ENCODE measurements at places on chromosomes 3 and 15.

GRCh38 chr3:47859956-47860605 lies 57.1 kb downstream of the DHX30 start:
- no peak for DNase-seq

- DNase-seq = no peak
Measured at GRCh38 chr3:73207946-73208440, 146.5 kb downstream of the EBLN2 start.

DNA sequence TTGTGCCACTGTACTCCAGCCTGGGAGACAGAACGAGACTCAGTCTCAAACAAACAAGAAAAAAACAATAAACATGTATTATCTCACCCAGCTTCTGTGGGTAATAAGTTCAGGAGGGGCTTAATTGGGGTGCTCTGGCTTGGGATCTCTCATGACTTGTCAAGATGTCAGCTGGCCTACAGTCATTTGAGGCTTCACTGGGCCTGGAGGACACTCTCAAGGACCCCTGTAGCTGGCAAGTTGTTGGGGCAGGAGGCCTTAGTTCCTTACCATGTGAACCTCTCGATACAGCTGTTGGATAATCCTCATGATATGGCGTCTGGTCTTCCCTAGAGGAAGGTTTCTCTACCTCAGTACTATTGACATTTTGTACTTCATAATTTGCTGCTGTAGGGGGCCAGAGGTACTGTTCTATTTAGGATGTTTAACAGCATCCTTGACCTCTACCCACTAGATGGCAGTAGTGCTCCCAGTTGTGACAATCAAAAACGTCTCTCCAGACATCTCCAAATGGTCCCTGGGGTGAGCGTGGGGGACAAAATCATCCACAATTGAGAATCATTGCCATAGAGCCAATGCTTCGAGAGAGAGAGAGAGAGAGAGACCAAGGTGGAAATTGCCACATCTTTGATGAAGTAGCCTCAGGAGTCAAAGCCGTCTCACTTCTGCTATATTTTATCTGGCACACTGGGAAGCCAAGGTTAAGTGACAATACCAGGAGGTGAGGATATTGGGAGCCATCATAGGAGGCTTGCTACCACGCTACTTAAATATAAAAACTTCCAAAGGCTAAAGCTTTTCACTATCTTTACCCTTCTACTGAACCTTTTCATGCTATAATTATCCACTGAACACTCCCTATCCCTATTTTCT lies 23.9 kb upstream of the SLTM start:
- DNase-seq = peak; percentile 48

DNA sequence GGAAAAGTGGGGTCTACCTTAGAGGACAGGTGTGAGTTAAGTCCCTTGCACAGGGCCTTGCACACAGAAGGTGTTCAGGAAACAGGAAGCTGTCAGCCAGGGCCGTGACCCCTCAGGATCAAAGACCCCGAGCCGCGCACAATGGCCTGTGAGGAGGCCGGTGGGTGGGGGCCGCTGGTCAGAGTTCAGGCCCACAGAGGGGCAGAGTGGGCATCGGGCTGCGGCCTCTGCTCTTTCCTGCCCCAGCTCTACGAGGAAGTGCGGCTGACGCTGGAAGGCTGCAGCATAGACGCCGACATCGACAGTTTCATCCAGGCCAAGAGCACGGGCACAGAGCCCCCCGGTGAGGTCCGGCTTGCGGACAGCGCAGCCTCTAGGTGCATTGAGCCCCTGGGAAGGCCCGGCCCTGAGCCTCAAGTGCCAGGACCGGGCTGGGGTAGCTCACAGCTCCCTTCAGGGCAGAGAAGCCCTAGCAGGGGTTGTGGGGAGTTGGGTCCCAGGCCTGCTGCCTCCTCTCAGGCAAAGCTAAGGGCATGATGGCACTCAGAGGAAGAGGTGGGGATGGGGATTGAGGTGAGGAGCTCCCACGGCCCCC lies 37.2 kb downstream of the PSTPIP1 start:
- no peak for DNase-seq

DNA sequence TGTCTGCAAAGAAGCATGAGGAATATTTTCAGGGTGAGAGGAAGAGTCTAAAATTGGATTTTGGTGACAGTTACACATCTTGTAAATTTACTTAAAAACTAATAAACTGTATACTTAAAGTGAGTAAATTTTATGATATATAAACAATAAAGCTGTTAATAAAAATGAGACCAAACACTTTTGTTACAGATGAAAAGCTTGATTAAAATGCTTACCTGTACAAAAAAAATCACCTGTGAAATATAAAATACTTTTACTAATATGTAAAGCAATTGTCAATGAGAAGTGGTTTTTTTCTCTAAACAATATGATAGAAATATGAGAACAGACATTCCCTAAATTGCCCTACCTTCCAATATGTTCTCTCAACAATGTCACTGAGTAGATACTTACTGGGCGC lies 27.2 kb upstream of the CPB1 start:
- no peak for DNase-seq

GRCh38 chr15:68285259-68285980 lies 7.9 kb downstream of the FEM1B start:
- DNase-seq = peak; percentile 3

GRCh38 chr3:39126532-39127071 lies 19.1 kb downstream of the TTC21A start:
- peak; percentile 13 for DNase-seq

- no peak for DNase-seq
Measured at GRCh38 chr15:53576841-53577240, 182.6 kb downstream of the WDR72 start.

DNA sequence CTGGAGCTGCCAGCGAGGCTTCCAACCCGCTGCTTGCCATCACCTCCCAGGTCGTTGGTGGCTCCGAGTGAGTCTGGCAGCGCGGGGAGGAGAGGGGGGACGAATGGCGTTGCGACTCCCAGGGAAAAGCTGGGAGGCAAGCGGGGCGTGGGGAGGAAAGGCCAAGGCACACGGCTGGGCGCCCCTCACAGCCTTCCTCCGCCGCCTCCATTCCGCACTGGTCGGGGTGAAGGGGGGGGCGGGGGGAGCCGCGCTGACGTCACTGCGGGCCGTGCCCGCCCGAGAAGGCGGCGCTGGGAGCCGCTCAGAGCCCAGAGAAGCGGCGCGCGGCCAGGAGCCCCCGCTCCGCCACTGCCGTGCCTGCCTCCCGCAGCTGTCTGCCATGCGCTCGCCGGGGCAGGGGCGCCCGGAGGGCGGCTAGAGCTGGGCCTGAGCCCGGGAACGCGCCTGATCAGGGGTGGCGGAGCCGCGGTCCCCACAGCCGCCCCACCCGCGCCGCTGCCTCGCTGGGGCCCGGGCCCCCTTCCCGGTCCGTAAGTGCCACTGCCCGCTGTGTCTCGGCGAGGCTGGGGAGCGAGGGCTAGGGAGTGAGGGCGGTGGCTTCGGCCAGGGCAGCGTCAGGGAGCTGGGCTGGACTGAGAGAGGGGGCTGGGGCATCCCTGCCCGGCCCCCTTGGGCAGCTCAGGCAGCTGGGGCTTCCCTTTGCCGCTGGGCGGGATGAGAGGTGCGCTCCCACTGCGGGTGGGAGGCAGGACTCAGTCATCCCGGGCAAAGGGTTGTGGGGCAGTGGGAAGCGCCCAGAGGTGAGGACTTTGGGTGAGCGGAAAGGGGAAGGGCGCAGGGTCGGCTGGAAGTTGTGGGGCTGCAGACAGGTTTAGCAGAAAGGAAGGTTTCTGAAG lies 27.8 kb upstream of the POLG start:
- peak; percentile 13 for DNase-seq

DNA sequence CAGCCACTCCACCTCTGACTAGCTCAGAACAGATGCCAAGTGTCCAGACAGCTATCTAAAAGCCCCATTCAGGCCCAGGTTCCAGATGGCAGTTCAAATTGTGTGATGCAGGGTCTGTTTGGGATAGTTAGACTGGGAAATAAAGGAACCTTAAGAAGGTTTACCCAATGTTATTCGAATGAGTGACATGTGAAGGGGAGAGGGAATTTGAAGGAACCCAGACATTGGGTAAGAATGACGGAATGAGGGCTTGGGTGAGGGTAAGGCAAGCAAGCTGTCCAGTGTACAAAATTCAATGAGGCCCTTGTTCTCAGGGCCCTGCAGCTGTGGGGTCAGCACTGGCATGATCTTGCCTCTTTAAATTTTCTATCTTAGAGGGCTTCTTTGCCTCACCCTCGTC lies 34.1 kb downstream of the ATP13A5 start:
- DNase-seq = no peak

- DNase-seq = peak; percentile 75
Measured at GRCh38 chr3:178966299-178967176, 105.1 kb downstream of the ZMAT3 start.

GRCh38 chr15:31433091-31433490 lies 106.5 kb downstream of the KLF13 start:
- DNase-seq = no peak

GRCh38 chr15:57647071-57647790 lies 55.5 kb downstream of the MYZAP start:
- DNase-seq = no peak

DNA sequence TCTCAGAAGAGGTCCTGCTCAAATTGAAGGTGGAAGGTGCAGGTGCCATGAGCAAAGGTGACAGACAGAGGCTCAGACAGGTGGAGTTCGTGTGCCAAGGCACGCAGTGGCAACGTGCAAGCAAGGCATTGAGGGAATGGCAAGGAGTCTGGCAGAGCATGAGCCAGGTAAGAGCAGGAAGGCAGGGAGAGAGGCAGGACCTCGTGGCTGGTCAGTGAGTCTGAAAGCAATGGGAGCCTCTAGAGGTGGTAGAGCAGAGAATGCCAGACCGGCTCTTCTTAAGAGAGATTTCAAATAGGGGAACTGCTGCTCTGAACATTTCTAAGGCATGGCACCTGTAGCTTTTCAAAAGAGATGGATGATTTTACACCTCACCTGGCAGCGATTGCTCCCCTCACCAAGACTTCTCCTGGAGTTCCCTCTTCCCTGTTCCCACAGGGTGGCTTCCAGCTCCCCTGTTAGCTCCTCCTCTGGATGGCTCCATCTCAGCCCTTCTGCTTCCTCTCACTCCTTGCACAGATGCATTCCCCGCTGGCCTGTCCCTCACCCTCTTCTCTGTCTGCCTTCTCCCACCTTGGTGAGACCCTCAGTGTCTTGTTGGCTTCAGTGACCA lies 2.7 kb downstream of the MYO5C start:
- DNase-seq = no peak

DNA sequence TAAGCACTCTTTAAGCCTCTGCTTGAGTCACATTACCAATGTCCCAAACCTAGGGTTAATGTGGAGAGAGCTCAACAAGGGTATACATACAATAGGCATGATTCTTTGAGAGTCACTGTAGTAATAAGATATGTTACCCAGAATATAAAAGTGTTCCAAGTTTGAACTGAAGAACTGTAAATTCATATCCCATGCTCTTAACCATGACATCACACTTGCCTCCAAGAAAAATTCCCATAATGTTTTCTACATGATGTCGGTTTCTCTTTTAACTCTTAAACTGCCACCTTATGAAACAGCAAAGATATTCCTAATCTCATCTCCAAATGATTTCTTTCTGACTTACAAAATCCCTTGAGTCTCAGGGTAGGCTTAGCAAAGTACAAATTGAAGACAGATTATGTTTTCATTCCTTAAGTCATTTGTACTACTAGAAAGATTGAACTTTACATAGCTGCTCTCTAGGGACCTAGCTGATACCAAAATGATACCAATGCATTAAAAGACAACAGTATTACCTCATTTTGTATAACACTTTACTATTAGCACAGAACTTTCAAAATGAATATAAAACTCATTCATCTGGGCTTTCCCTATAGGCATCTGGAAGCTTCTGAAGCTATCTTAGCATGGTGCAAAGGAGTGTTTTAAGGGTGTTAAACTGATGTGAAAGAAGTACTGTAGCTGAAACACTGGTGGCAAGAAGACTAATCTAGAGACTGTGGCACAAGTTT lies 127.1 kb downstream of the KCNMB2 start:
- DNase-seq = no peak

- no peak for DNase-seq
Measured at GRCh38 chr3:53346922-53347260, 452 bp downstream of the DCP1A start.

GRCh38 chr3:150653110-150653561 lies 50.0 kb downstream of the SELENOT start:
- no peak for DNase-seq

- no peak for DNase-seq
Measured at GRCh38 chr3:57007521-57008460, 52.7 kb upstream of the SPATA12 start.

DNA sequence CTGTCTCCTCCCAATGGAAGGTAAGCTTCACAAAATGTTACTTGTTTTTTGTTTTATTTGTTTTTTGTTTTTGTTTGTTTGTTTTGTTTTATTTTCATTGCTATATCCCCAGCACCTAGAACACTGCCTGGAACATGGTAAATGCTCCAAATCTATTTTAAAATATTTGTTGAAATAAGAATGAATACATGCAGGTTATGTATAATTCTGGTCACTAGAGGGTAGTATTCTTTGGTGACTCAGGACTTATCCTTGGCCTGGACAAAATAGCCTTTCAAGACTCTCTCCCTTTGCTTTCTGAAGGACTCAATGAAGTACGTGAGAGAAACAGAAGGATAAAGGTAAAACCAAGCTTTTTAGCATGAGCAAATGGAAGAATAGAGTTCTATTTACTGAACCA lies 46.9 kb upstream of the PPP2R3A start:
- no peak for DNase-seq

- DNase-seq = no peak
Measured at GRCh38 chr3:156477323-156477722, 77.6 kb downstream of the SSR3 start.

GRCh38 chr15:29776859-29777258 lies 45.4 kb downstream of the TJP1 start:
- DNase-seq = peak; percentile 13

- DNase-seq = no peak
Measured at GRCh38 chr15:99452728-99453636, 112.8 kb upstream of the MEF2A start.

- no peak for DNase-seq
Measured at GRCh38 chr3:28745916-28746617, 397.4 kb upstream of the AZI2 start.

DNA sequence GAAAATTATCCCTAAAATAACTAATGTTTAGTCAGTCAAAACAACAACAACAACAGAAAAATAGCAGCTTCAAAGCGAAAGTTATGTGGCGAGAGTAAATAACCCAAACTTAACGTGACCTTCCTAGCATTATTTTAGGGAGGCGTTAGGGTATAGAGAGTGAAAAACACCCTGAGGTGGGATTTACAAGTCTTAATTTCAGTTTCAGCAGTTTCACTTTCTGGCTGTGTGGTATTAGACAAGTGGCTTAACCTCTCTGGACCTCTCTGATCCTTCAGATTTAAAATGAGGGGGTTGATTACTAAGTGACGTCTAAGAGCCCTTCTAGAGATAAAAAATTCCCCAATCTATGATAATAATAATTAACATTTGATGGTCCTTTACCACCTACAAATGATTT lies 291.2 kb downstream of the ZBTB20 start:
- DNase-seq = no peak

- DNase-seq = no peak
Measured at GRCh38 chr15:96338766-96339618, 8.5 kb downstream of the NR2F2 start.

GRCh38 chr15:64112073-64112772 lies 16.4 kb downstream of the SNX1 start:
- DNase-seq = no peak

DNA sequence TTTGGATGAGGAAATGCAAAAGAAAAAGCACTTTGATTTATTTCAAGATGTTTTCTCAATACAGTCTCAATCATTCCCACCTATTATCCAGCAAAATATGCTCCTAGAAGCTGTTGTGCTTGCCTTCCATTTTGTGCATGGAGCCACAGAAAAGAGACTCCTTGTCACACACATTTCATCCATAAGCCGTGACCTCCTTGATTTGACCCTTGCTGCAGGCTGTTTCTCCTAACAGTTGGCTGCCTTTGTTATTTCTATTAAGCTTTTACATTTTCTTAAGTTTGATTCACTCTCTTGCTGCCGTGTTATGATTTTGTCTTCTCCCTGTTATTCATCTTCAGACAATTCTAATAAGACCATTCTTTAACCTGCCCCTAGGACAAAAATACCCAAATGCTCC lies 124.2 kb upstream of the PLAAT1 start:
- no peak for DNase-seq

Measured in NCI-H510A treated with DMSO at 0.1 percent for 48 hours (cell line).